ENCODE measurements at places on chromosomes 2 and 18.

DNA sequence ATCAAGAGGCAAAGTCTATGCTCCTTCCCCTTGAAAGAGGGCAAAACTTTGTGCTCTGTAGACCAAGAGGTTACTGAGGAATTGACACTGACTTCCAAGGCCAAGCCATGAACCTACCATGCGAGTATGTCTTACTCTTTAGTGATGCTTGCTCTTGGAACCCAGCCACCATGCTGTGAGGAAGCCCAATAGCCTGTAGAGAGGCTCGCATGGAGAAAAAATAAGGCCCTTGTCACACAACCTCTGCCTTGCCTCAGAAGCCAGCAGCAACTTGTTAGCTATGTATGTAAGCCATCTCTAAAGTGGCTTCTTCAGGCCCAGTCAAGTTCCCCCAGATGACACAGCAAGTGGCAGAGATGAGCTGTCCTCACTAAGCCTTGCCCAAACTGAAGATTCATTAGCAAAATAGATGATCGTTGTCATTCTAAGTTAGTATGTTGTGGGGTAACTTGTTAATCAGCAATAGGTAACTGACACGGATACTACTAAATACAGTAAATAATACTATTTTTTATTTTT lies 66.1 kb upstream of the RGPD5 start:
- no peak for DNase-seq

- no peak for DNase-seq
Measured at GRCh38 chr2:172162739-172163336, 60.1 kb upstream of the DLX2 start.

DNA sequence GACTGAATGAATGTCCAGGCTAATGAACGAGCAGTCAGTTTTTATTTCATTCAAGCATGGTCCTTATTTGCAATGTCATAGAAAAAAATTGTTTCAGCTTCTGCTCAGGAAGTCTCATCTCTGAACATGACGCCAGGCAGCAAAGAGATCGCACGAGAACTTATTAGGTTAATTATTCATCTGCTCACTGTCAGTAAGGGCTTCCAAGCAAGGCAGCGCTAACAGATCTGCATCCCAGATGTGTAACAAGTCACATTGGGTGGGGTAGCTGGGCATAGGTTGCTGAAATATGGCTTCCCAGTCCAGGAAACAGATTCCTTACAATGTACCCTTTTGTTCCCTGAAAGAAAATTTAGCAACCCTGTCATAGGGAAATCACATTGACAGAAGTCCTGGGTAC lies 63.5 kb downstream of the ANKRD44 start:
- no peak for DNase-seq

- DNase-seq, result no peak
Measured at GRCh38 chr2:208142240-208142924, 3.6 kb downstream of the CRYGB start.

DNA sequence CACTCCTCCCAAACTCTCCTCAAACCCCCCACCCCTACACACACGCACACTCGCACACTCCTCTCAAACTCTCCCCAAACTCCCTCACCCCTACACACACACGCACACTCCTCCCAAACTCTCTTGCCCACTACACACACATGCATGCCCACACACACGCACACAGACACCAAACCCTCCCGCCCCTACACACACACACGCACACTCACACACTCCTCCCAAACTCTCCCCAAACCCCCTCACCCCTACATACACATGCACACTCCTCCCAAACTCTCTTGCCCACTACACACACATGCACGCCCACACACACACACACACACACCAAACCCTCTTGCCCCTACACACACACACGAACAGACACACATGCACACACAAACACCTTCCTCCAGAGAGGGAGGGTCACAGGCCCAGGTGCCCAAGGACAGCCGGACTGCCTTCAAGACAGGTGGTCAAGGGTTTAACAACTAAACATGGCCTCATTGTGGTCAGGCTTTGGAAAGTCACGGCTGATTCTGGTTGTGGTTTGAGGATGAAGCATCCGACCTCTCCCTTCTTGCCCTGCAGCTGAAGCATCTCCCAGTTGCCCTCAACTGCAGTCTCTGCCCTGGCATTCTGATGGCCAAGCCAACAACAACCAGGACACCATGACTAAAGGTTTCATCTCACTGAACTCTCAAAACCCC lies 72.3 kb upstream of the SNTG2 start:
- no peak for DNase-seq

DNA sequence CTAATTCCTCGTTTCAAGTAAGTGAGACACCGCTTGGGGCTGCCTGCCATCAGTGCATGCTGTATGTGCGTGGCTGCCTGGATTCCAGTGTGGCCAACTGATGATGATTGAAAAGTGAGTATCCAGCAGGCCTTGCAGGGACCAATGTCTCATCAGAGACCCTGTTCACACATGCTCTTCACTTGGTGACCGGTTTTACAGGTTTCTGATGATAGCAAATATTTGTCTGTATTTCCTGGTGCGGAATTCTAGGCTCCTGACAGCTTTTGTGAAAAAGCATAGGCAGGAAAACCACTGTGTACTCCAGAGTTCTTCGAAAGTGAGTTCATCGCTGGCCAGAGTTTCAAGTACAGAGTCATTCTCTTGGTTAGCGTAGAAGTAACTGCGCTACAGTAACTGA lies 13.8 kb upstream of the YWHAQ start:
- no peak for DNase-seq

GRCh38 chr2:126832014-126832413 lies 66.7 kb upstream of the TEX51 start:
- DNase-seq, result no peak

GRCh38 chr18:32803568-32803967 lies 30.7 kb upstream of the KLHL14 start:
- DNase-seq, result no peak

- DNase-seq, result no peak
Measured at GRCh38 chr2:123245156-123245555, 779.9 kb upstream of the CNTNAP5 start.

DNA sequence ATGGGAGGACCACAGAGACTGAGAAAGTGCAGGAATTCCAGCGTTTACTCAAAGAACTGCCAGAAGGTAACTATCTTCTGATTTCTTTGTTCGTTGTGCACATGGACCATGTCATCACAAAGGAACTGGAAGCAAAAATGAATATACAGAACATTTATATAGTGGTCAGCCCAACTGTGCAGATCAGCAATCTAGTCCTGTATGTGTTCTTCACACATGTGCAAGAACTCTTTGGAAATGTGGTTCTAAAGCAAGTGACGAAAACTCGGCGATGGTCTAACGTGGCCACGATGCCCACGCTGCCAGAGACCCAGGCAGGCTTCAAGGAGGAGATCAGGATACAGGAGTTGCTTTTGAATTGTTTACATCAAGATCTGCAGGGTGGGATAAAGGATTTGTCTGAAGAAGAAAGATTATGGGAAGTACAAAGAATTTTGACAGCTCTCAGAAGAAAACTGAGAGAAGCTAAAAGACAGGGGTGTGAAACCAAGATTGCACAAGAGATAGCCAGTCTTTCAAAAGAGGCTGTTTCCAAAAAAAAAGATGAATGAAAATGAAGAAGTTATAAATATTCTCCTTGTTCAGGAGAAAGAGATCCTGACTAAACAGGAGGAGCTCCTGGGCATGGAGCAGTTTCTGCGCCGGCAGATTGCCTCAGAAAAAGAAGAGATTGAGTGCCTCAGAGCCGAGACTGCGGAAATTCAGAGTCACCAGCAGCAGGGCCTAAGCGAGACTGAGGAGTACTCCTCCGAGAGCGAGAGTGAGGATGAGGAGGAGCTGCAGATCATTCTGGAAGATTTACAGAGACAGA lies 8.3 kb upstream of the CHST10 start:
- DNase-seq, result no peak

GRCh38 chr18:62977512-62977911 lies 262.2 kb downstream of the PHLPP1 start:
- DNase-seq, result no peak

GRCh38 chr2:213125646-213126347 lies 25.6 kb downstream of the IKZF2 start:
- no peak for DNase-seq

DNA sequence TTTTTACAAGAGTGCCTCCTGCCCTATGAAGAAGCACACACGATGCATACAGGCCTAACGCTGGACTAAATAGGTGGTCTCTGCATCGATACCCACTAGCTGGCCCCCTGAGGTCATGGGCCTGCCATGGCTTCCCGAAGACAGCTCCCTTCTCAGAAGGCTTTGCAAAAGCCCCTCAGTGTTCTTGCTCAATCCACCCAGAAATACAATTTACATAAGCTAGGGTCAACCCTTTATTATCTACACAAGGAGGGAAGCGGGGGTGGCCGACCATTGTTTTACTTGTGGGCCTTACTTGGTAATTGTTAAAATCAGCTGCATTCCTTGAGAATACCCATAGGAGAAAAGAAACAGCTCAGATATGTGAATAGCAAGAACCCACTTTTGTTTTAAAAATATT lies 28.5 kb downstream of the UXS1 start:
- DNase-seq, result no peak

DNA sequence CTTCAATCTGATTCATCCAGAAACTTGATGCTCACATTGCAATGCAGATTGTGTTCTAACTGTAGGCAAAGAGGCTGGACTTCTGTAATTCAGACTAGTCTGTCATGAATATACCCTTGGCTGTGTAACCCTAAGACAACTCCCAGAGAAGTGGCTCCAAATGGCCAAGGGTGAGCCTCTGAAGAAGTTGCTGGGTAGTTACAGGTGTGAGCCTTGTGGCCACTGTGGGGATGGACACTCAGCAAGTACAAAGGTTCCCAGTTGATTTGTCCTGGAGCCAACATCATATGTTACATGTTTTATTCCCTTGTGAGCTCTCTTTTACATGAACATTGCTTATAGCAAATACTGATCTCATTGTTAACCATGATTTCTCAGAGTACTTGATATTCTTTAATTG lies 94.8 kb upstream of the KCNJ3 start:
- no peak for DNase-seq

DNA sequence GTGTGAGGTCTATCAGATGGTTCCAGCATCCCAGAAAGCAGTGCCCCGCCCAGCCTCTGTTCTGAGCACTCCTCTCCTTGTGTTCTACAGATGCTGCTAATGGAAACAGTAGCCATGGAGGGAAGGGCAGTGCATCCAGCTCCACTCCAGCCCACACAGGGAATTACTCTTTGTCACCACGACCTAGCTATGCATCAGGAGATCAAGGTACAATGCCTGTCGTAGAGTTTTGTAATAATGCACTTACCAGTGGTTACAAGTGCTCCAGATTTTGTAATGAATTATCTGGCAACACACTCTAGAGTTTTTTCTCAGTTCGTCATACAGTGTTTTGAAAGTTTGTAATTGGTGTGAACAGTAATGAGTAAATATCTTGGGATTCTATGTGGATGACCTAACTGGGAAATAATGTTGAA lies 161.1 kb downstream of the ESCO1 start:
- no peak for DNase-seq

DNA sequence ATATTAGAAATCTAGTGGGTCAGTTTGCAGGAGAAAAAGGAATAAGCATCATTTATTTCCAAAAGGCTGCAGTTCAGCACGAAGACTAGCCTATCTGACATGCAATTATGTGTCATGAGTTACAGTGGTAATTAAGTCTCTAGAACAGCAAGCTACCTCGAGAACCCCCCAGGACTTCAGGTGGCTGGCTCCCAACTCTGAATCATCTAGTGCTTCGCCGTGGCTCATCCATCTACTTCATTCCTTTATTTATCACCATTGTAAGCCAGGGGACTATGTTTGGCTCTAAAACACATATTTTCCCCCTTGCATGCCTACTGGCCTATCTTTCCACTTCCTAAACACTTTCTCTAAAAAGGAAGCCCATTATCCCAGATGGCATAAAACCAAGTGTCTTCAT lies 121.6 kb downstream of the TXNL1 start:
- DNase-seq, result no peak

GRCh38 chr2:233414777-233415570 lies 60.7 kb downstream of the DGKD start:
- DNase-seq, result no peak

DNA sequence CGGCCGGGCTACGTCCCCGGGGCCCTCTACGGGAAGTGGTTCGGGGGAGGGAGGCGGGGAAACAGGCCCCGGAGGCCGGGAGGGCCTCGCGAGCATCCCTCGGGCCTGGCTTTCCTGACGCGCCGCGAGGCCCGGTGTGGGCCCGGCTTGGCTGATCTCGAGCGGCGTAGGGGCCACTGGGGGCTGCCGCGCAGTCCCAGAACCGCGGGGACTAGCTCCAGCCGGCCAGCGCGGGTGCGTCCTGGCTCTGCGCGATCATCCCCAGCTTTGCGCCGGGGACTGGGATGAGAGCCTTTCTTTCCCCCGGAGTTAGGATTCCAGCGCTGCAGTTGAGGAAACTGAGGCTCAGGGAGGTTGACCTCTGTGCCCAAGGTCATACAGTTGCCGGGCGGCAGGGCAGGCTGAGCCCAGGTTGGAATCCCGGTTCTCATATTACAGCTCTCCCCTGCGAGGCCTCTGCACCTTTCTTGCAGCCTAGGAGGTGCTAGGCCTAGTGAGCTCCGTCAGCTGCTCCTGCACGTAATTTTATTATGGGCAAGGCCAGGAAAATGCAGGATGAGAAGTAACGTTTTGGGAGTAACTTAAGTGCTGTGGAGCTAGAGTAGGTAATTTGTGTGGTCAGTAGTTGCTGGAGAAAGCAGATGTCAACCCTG lies 501 bp downstream of the LPIN1 start:
- DNase-seq, result no peak

- DNase-seq, result no peak
Measured at GRCh38 chr2:69660637-69661036, 17.1 kb upstream of the AAK1 start.

DNA sequence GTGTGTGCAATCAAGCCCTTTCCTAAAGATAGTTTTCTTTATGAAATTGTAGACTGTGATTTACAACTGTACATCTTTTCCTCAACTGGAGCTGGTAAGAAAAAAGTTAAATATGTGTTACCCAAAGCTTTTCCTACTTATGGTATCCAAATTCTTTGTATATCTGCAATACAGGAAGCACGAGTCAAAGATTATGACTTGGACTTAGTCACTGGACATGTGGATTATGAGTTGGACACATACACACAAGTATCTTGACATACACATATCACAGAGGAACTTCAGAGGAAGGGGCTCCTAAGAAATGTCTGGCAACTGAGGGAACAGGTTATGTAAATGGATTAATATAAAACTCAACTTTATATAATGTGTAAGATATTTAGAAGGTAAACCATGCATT lies 35.2 kb downstream of the PRELID3A start:
- DNase-seq, result no peak

GRCh38 chr2:149679286-149679685 lies 91.7 kb upstream of the MMADHC start:
- no peak for DNase-seq

GRCh38 chr2:18106841-18107240 lies 228.4 kb downstream of the KCNS3 start:
- DNase-seq, result no peak

DNA sequence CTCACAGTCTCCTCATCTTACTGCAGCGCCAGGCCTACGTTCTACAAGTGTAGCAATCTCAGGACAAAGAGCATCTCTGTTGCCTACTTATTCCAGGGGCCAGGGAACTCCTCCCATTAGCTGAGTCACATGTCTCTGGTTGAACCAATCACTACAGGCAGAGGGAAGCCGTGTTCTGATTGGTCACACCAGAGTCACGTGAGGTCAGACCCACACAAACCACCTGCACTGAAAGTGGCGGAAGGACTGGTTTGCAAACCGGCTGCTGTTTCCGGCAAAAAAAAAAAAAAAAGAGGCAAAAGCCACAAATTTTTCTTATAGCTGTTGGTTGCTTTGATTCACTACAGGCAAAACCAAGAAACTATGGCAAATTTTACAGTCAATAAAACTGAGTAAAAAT lies 21.9 kb upstream of the USP14 start:
- no peak for DNase-seq

GRCh38 chr2:197140045-197140444 lies 170.5 kb downstream of the ANKRD44 start:
- DNase-seq, result no peak

GRCh38 chr2:210162466-210163124 lies 8.6 kb downstream of the KANSL1L start:
- no peak for DNase-seq

Measured in stimulated activated CD8-positive, alpha-beta memory T cell treated with anti-CD3 and anti-CD28 coated beads, Interleukin-15, amount 100 ng/mL, for 4 hours (primary cell).